HCT116 (cell line): ENCODE measurements at places on chromosomes 6 and 20. TPM values are rescaled to one million over a fixed set of nuclear protein-coding genes. Genes with fewer than 3 reads are reported as not detected.

DNA sequence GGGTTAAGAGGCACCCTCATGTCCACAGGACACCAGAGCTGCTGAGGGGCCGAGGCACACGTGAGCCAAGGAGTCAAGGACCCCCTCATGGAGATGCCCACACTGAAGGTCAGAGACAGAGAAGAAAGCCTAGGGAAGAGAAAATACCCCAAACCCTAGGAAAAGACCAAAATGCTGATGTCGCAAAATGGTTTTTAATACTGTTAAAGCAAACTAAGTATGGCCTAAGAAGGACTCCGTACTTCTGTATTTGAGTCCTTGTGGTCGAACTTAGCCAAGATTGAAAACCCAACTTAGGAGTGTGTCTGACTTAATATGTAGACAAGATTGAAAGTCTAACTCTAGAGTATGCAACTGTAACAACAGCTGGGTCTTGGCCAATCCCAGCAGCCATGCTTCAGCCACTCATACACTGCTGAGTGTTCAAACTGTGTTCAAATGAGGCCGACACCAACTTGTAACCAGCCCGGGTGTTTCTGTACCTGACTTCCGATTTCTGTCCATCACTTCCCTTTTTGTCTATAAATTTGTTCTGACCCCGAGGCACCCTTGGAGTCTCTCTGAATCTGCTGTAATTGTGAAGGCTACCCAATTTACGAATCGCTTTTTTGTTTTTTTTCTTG lies 92.6 kb upstream of the AGPAT4 start:
- no peak for DNase-seq

DNA sequence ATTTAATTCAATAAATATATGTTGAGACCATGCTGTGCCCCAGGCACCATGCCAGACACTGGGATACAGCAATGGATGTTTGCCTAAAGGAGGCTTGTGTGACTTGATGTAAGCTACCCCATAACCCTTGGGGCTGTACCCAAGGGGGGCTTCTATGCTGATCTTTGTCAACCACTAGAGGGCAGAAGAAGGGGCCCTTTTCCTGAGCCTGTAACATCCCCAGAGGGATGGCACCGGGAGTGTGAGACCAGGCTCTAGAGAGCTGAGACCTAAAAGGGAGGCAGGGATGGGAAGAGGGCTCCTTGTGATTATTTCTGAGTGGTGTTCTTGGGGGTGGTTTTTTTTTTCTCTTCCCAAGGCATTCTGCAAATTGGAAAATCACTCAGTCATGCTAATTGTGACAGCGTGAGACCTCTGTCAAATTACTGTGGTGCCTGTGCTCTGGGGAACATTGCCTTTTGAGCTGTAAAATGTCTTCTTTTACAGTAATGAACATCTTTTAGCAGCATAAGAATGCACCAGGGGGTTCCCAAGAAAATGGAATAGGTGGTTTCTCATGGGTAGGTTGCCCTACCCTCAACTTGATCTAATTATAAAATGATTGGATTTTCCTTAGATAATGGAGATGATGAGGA lies 138.7 kb upstream of the SLC24A3 start:
- no peak for DNase-seq

DNA sequence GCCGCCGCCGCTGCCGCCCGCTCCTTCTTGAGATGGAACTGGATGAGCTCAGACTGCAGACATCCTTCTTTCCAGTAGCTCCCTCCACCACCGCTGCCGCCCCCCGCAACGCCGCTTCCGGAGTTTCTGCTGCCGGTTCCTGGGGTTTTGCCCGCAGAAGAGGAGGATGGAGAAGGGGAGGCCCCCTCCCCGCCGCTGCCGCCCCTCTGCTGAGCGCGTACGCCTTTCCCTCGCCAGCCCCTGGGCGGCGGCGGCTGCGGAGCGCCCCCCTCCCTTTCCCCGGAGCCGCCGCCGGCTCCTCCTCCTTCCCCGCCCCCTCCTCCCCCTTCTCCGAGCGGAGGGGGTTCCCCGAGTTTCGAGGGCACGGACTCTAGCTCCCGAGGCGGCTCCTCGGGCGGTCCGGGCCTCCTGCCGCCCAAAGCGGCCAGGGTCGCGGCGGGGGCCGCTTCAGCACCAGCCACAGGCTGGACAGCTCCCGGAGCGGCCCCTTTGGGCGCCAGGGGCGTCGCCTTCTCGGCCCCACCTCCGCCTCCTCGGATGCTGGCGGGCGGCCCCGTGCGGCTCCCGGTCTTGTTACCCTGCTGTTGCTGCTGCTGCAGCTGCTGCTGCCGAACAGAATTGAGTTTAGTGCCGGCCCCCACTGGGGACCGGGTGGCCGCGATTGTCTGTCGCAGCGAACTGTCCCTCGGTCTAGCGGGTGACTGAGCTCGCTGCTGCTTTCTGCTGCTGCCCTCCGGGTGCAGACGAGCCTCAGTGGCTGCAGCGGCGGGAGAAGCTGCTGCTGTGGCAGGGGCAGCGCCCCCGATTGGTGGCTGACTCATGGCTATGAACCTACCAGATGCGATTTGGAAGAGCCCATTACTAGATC lies 3.1 kb downstream of the MTCL3 start:
- DNase-seq = peak; percentile 12

GRCh38 chr6:160118620-160119229 lies 2.9 kb upstream of the SLC22A1 start:
- no peak for DNase-seq

DNA sequence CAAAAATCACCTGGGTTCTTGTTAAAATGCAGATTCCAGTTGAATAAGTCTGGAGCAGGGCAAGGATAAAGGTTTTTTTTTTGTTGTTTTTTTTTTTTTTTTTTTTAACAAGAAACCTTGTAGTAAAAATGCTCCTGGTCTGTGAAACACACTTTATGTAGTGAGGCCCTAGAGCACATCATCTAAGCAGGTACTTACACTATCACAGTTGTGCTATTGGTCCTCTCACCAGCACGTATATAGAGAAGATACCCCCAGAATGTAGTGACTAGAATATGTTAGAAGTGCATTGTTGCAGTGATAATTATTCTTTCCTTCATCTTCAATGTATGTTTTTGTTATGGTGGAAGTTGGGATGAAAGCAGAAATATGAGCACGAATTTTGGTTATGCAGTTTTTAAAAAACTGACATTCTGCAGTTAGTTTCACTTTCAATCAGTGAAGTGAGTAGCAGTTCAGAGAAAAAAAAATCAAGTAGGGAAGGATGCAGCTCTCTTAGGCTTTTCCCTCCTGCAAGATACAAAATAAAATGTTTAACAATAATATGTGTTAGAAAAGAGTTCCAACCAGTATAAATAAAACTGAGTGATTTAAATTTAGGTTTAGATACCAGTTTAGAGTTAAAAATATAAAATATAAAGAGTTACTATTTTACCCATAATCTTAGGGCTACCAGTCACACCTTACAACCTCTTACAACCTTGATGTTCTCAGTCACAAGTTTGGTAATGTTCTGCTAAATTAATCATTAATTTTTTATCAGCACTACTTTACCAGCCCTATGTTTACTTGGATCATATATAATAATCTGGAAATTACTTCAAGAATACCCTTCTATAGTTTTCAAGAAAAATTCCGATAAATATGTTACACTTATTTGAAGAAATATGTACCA lies 9.2 kb upstream of the DEFB113 start:
- DNase-seq = no peak

DNA sequence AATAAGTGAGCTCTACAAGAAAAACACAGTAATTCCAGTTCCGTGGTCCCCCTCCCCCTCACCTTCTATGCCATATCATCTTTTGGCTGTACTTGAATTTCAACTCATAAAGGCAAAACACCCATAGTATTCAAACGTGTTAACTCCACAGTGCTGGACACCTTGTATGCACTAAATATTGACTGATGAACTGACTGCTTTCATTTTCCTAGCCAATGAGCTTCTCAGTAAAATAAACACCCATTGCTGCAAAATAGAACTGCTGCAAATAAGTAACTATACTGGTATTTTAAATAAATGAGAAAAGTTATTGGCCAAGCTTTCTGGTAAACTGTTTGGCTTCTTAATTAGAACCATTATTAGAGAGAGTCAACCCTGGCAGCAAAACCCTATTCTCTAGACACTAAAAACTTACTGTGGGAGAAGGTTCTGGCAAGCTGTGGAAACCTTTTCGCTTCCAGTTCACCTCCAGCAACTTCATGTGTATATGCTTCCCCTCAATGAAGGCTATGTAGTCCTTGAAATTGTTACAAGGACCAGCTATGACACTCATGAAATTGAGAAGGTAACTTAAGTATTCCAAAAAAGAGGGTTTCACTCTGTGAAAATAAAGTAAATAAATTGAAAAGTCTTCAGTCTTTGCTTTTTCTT lies 86.0 kb downstream of the MBOAT1 start:
- DNase-seq = no peak

The SLCO4A1 gene
- total RNA-seq = 107 TPM

The PKHD1 gene
- not detected for total RNA-seq

GRCh38 chr6:35218021-35218420 lies 4.3 kb downstream of the SCUBE3 start:
- no peak for DNase-seq

DNA sequence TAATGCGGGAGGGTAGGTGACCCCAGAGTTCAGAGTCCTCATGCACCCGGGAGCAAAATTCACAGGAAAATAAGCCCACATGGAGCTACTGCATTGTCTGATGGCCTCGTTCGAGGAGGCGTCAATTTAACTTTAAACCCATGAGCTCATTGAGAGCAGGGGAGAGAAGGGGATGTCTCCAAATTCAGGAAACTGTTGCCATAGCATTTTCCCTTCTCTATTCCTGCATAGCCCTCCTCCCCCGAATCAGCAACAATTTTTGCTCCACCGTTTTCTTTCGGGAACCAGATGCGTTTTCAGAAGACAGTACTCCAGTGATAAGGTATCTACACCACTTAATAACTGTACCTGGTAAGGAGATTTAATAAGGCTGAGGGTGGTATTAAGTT lies 324 bp upstream of the LAMP5 start:
- no peak for DNase-seq

The WFDC9 gene
- total RNA-seq = not detected

DNA sequence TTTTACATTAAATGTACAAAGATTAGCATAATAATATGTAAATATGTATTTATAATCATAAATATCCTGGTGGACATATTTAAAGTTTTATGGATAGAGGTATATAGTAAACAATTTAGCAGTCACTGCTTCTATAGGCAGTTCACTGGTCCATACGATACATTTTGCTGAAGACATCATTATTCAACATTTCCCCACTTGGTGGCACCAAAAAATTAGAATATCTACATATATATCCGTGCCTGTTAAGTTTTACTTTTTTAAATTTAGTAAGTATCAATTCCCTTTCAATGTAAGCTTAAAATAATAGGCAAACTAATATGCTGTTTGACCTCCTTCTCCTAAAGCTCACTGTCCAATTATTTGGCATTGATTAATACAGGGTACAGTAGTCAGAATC lies 64.2 kb downstream of the LMBRD1 start:
- DNase-seq = no peak

DNA sequence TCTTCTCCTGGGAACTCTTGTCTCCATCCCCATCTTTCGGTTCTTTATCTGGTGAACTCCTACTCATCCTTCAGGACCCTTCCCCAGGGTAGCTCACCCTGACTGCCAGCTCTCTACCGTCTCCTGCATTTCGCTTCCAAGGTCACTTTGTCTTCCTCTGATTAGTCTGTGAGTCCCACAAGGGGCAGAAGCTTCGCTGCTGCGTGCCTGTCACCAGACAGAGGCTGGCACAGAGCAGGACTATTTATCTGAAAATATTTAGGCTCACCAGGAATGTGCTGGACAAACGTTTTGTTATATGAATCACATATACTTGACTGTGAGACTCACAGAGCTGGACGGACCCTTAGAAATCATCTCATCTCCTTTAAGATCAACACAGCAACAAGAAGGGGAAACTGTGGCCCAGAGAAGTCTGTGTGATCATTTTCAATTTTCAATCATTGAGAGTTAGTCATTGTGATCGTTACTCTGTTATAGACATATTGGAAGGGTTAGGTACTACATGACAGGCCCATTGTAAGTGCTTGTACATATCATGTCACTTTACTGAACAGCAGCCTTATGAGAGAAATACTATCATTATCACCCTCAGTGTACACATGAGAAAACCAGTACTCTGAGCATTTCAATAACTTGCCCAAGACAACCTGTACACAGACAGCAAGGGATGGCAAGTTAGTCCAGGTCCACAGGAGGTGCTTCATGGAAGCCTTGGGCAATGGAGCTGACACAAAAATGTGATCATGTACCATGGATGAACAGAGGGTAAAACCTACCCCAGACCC lies 51.4 kb downstream of the JPH2 start:
- DNase-seq = no peak

- DNase-seq = no peak
Measured at GRCh38 chr6:15299430-15300131, 53.7 kb downstream of the JARID2 start.

The B3GALT4 gene
- 1.9 TPM for total RNA-seq

DNA sequence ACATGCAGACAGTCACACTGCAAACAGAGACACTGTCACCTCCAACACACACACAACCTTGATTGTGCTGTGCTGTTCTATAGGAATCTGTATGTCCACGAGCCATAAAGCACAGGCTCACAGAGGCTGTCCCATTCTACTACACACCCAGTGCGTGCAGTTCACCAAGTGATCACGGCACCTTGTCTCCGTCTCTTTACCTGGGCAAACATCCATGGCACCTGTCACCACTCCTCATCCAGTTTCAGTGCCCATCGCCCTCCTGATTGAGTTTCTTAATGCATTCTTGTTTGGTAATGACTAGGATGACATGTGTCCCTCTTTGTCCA lies 65.8 kb upstream of the STMND1 start:
- DNase-seq = no peak

The C2 gene
- total RNA-seq = 3.1 TPM

The HLA-DPA1 gene
- total RNA-seq = 0.89 TPM

The ATP9A gene
- 16.8 TPM for total RNA-seq

DNA sequence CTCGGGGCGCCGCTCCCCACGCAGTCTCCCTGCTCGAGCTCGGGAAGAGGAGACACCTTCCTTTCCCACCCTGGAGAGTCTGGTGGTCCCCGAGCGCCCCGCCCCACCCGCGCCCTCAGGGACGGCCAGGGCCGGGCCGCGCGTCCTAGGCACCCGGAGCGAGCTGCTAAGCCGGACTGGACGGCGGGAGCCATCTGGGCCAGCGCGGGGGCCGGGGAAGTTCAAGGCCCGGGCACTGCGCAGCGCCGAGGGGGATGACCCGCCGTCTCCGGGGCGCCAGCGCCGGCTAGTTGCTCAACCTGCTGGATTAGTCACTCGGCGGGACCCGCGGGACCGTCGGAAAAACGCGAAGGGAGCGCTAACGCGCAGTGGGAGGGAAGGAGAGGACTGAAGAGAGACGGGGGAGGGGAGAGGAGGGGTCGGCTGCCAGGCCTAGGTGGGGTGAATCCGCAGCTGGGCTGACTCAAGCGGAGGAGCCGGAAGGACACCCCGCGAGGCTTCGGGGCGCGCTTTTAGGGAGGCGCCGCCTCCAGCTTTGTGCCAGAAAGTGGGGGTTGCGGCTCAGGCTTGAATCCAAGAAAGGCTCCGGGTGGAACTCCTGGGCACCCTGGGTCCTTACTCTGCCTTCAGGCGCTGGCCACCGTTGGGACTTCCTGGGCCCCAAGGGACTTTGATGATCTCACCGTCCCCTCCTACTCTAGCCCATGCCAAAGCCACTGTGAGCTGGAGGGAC lies 75.7 kb upstream of the FOXP4 start:
- DNase-seq = no peak
